ENCODE measurements at places on chromosomes 11 and 22. TPM values are rescaled to one million over a fixed set of nuclear protein-coding genes. Genes with fewer than 3 reads are reported as not detected.

MMP8 gene
- total RNA-seq = not detected

DNA sequence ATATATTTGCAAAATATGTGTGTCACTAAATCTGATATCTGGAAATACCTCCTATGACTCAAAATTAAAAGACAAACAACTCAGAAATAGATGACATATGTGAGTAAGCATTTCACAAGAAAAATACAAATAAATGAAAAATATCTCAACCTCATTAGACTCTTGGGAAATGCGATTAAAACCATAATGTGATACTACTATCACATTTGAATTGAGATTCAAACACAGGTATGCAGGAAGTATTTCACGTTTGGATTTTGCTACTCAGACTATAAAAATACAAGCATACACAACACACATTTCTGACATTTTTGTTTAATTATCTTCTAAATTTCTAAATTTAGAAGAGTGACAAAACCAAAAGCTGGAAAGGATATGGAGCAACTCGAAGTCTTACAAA lies 811.9 kb upstream of the LRRC4C start:
- no peaks in the 10 kb centered on the region for H3K27me3 ChIP-seq
- H3K36me3 ChIP-seq = no peaks in the 10 kb centered on the region
- H3K4me1 ChIP-seq = no peaks in the 10 kb centered on the region
- no peak overlapping the region for H3K27ac ChIP-seq
- no peak overlapping the region for H3K4me3 ChIP-seq

LRRC55 gene
- total RNA-seq = not detected

DNA sequence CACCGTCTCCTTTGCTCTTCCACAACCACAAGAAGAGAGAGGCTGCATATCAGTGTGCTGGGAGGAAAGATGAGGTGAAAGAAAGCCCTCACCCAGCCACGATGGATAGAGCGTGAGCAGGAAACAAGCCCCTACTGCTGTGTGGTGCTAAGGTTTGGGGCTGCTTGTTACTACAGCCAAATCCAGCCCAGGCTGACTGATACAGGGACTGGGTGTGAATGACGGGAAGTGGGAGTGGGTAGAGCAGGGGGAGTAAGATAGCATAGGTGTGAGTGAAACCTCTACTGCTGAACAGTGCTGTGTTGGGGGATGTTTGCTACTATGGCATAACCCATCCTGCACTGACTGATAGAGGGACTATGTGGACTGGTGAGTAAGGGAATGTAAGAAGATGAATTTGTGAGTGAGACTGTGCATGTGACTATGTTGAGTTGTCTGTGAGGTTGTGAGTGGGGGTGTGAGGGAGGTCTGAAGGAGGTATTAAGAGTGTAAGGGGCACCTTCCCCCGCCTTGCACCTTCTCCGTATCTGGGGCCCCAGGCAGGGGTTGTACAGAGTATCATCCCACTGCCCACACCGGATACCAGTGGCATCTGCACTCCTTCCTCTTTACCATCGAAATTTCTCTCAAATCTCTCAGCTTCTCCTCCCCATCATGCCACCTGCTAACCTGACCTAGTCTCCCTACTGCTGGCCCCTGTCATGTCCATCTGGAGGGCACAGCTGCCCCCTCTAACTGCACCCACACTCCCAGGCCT lies 91.5 kb downstream of the MN1 start:
- H3K27ac ChIP-seq = no peak overlapping the region
- H3K36me3 ChIP-seq = no peaks in the 10 kb centered on the region
- no peak overlapping the region for H3K4me3 ChIP-seq
- H3K27me3 ChIP-seq = peaks cover 6% of the 10 kb centered on the region
- no peaks in the 10 kb centered on the region for H3K4me1 ChIP-seq
- DNase-seq = no peak

- no peaks in the 10 kb centered on the region for H3K36me3 ChIP-seq
- no peak for DNase-seq
- H3K4me1 ChIP-seq = peaks cover 7% of the 10 kb centered on the region
- H3K27me3 ChIP-seq = peaks cover 11% of the 10 kb centered on the region
- no peak overlapping the region for H3K4me3 ChIP-seq
Observed at GRCh38 chr22:48104102-48104738, 1341.8 kb downstream of the TBC1D22A start.

SHANK3 gene
- total RNA-seq = 0.67 TPM

ACRV1 gene
- total RNA-seq = not detected

MS4A15 gene
- total RNA-seq = not detected

DNA sequence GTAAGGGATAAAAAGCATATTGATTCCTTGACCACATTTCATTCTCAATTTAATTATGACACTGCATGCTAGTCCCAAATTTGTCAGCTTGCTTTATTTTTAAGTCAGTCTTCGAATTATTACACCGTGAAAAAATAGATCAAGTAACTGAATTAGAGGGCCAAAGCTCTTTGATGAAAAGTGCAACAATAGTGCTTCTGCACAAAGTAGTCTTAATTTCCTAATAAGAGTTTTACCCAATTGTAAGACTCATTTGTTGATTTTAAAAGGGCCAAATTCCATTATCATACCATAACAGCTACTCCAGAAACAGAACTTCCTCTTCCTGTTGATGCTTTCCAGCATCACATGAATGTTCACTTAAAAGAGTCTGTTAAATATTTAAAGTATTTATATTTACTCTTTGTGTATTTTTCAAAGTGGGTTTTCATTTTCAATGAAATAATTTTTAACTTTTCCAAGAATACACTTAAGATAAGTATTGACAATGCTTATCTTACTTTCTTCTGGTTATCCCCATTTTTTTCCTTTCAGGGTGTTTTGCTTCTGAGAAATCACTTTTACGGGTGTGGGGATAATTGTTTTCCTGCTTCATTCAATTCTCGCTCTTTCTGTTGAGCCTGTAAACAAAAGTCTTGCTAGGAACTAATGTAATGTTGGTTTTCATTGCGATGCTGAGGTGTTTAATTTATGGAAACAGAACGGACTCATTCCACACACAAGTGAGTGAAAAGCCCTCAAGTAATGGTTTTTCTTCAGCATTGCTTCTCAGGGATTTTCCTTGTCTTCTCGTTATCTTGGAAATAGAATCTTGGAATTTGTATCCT lies 2.1 kb downstream of the ARHGEF12 start:
- H3K27me3 ChIP-seq = peaks cover 23% of the 10 kb centered on the region
- DNase-seq = no peak
- H3K36me3 ChIP-seq = no peaks in the 10 kb centered on the region
- peaks cover 47% of the 10 kb centered on the region for H3K4me1 ChIP-seq
- H3K27ac ChIP-seq = no peak overlapping the region
- peak overlapping the region; percentile 81 for H3K4me3 ChIP-seq

MS4A3 gene
- 0.79 TPM for total RNA-seq

DNA sequence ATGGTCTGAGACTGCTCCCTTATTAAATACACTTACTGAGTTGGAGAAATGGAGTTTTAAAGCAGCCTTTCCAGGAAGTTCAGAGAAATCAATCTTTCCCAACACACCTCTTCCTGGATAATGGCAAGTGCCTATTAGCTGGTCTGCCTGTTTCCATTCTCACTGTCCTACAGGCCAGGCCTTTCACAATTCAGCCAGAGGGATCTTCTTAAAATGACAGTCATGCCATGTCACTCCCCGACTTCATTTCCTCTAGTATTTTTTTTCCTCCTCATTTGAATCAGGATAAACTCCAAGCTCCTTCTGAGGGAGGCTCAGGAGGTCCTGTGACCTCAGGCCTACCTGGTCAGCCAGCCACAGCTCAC lies 62.6 kb downstream of the FDX1 start:
- DNase-seq = no peak
- H3K27me3 ChIP-seq = peaks cover 2% of the 10 kb centered on the region
- H3K4me3 ChIP-seq = no peak overlapping the region
- no peaks in the 10 kb centered on the region for H3K36me3 ChIP-seq
- no peaks in the 10 kb centered on the region for H3K4me1 ChIP-seq

GRCh38 chr11:45843158-45843924 lies 3.9 kb upstream of the CRY2 start:
- H3K36me3 ChIP-seq = no peaks in the 10 kb centered on the region
- DNase-seq = peak; percentile 89
- peak overlapping the region; percentile 72 for H3K4me3 ChIP-seq
- H3K4me1 ChIP-seq = peaks cover 25% of the 10 kb centered on the region
- peak overlapping the region; percentile 75 for H3K27ac ChIP-seq
- H3K27me3 ChIP-seq = peaks cover 2% of the 10 kb centered on the region

DNA sequence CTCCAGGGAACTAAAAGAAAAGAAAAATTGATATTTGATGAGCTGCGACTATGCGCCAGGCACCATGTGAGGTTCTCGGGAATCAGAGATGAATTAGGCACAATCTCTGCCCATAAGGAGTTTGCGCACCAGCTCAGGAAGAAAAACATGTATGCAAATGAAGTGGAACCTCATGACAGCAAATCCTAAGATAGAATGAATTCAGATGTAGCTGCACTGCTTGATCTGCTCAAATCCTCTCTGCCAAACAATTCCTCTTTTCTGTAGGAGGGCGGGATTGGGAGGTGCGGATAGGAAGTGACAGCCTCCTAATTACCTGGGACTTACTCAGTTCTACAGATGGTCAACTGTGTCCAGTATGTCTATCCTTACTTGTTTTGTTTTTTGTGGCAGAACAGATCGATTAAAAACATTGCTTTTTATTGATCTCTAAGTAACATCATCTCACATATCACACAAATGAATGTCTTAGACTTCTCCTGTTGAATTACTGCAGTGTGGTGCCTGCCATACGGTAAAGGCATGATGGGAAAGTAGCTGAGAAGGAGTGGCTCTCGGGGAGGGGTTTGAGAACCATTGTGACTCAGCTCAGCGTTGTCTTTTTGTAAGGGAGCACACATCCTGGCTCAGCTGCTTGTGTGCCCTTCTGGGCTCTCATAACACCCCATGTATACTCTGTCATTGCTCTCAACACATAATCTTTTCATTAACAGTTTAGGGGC lies 13.9 kb downstream of the CRTAM start:
- peak; percentile 53 for DNase-seq
- H3K4me3 ChIP-seq = peak overlapping the region; percentile 66
- H3K4me1 ChIP-seq = peaks cover 3% of the 10 kb centered on the region
- H3K27ac ChIP-seq = no peak overlapping the region

- no peak overlapping the region for H3K4me3 ChIP-seq
- H3K27ac ChIP-seq = no peak overlapping the region
- H3K27me3 ChIP-seq = no peaks in the 10 kb centered on the region
- H3K4me1 ChIP-seq = no peaks in the 10 kb centered on the region
Observed at GRCh38 chr11:81301166-81301830, 1432.4 kb downstream of the FAM181B start.

DNA sequence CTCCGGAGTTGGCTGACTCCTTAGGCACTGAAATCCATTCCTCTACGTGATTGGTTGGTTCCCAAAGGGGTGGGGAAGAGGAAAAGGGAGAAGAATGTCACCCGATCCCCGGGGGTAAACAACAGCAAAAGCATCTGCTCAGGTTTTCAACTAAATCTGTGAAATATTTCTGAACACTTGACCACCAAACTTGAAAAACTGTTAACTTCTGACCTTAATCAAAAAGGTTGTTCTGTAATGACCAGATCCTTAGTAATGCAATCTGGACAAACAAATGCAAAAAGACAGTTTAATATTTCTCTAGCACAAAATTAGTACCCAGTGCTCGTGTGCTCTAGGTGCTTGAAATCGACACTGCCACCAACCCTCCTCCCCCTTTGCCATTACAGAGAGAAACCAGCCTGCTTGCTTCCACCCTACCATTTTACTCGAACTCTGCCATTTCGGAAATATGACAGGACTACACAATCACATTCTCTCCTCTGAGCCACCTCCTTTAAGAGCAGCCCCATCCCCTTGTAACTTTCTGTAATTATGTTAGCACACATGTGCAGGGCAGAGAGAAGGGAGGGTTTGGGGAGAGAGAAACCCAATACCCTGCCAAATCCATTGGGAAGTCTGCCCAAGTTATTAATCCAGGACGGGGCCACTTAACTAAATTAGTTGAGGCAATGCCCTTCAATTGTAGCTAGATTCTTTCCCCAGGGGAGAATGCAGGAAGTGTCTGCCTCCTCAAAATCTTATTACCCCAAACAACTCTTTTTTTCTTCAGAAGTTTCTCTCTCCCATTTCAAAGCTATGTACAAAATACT lies 113.8 kb downstream of the RBFOX2 start:
- H3K4me1 ChIP-seq = no peaks in the 10 kb centered on the region
- no peaks in the 10 kb centered on the region for H3K36me3 ChIP-seq
- no peak for DNase-seq
- H3K27ac ChIP-seq = no peak overlapping the region

DNA sequence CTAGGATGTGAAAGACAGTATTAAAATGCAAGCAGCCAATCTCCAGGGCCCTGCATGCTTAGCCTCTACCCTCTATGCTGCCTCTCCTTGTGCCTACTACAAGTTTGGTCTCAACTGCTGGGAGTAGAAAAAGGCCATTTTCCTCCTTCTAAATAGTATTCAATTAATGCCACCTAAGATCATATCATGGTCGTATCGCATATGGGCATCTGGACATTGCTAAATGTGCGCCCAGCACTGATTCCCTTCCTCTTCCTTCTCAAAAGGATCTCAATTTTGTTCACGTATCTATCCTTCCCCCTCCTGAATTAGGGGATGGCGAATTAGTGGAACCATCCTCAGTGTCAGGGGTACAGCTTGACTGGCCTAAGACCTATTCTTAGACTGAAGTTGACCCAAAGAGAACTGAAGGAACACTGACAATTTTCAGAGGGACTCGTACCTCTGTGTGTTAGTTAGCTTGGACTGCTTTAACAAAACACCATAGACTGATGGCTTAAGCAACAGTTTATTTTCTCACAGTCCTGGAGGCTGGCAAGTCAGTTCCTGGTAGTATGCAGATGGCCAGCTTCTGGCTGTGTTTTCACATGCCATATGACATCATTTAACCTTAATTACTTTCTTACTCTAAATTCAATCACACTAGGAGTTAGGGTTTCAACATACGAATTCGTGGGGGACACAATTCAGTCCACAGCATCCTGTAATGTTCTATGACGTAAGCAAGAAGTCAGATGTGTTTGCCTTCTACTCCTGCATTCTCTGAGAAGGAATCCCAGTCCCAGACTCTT lies 8.5 kb upstream of the NUP50 start:
- H3K27ac ChIP-seq = no peak overlapping the region
- H3K4me1 ChIP-seq = peaks cover 7% of the 10 kb centered on the region
- H3K36me3 ChIP-seq = peaks cover 22% of the 10 kb centered on the region

- DNase-seq = no peak
- no peaks in the 10 kb centered on the region for H3K36me3 ChIP-seq
- H3K27me3 ChIP-seq = peaks cover 2% of the 10 kb centered on the region
- H3K4me3 ChIP-seq = no peak overlapping the region
- no peak overlapping the region for H3K27ac ChIP-seq
Observed at GRCh38 chr11:124080327-124081001, 34.8 kb upstream of the VWA5A start.

CNIH2 gene
- total RNA-seq = 4.5 TPM

GRCh38 chr22:45502215-45503049 lies at the start of gene FBLN1:
Gene FBLN1, plus strand, starts transcription at chr22:45502883. Its CDS starts 103 bp downstream, at chr22:45502986.
- H3K4me1 ChIP-seq = peaks cover 8% of the 10 kb centered on the region
- H3K27ac ChIP-seq = no peak within 1 kb of the TSS
- H3K4me3 ChIP-seq = no peak within 1 kb of the TSS
- no peaks in the 10 kb centered on the region for H3K36me3 ChIP-seq
